ENCODE measurements at places on chromosomes 2 and 18.

- peak; percentile 27 for DNase-seq
Measured at GRCh38 chr2:32652555-32653209, 24.8 kb downstream of the TTC27 start.

- DNase-seq: peak; percentile 95
Measured at GRCh38 chr2:27095745-27096651, 9.4 kb downstream of the KHK start.

- no peak for DNase-seq
Measured at GRCh38 chr2:96241900-96242611, 23.7 kb downstream of the TMEM127 start.

DNA sequence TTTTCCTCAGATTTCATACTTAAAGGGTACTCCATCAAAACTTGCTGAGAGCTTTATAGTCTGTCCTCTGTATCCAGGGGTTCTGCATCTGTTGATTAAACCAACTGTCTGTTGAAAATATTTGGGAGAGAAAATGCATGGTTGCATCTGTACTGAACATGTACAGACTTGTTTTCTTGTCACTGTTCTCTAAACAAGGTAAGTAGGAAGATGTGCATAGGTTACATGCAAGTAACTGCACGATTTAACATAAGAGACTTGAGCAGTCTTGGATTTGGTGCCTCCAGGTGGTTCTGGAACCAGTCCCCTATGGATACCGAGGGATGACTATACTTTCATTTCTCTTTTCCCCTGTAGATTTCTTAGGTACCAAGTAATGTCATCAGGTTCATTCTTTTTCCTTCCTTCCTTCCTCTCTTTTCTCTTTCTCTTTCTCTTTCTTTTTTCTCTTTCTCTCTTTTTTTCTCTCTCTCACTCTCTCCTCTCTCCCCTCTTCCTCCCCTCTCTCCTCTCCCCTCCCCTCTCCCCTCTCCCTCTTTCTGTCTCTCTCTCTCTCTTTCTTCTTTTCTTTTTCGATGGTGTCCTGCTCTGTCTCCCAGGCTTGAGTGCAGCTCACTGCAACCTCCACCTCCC, 23.2 kb downstream of the ADNP2 start:
- DNase-seq: no peak

DNA sequence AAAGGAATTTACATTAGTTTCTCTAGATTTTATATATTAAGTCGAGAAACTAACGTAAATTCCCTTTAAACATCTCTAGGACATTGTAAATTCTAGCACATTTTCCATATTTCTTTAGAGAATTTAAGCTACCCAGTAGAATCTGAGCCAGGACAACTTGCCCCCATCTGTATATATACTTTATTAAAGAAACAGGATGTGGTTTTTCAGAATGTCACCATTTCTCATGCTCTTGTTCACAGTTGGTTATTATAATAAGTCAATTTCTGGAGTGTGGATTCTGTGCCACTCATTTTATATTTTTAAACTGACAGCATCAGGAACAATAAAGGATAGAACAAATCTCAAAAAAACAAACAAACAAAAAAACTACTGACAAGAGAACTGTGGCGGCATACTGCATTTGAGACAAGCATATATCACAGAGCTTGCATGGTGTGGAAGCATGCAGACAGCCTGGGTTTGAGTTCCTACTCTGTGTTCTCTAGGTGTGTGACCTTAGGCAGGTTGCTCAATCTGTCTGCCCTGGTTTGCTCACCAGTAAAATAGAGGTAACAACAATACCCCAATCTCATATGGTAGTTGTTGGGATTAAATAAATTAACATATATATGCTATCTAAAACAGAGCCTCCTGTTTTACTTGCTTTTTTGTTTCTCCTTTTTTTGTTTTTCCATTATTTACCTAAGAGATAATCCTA, 61.4 kb upstream of the DNER start:
- no peak for DNase-seq

DNA sequence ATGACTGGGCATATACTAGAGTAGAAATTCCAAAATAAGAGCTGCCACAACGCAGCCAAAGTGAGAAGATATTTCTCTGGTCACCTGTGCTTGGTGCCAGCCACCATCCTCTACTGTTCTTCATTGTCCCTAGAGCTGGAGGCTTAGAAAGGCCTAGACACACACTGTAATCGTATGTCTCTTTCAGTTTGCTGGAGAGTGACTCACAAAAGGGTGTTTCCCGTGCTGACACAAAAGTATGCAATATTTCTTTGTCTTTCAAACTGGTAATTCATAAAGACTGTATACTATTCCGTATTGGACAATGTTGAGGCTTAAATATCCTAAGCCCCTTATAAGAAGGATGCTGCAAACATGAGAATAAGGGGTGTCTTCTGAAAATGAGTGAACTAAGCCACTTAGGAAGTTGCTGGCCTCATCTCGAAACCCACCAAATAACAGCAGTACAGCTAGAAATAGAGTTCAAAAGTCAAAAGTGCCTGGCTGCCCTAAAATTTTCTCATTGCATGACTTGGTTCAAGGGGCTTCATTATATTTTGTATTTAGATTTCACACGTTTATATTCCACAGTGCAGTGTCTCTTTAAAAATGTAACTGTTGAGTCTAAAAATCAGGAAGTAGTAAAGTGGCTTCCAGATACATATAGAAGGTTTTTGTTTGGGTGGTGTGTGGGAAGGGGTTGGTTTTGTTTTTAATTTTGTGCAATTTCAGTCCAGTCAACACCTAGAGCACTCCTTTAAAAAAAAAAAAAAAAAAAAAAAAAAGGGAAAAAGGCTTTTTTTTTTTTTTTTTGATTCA, 601.1 kb downstream of the ARHGAP15 start:
- DNase-seq: no peak

GRCh38 chr2:16217291-16217690, 276.9 kb downstream of the MYCN start:
- no peak for DNase-seq

GRCh38 chr2:73009177-73009839, 62.2 kb downstream of the SFXN5 start:
- no peak for DNase-seq

GRCh38 chr2:51013079-51013932, 18.6 kb downstream of the NRXN1 start:
- DNase-seq: peak; percentile 92

- no peak for DNase-seq
Measured at GRCh38 chr18:76449111-76449453, 46.0 kb downstream of the ZNF516 start.

Data from NCI-H1694 treated with DMSO at 0.1 percent for 48 hours (cell line).